Spinal cord (tissue), 10 donors: ENCODE measurements at places on chromosomes 7 and 10.

DNA sequence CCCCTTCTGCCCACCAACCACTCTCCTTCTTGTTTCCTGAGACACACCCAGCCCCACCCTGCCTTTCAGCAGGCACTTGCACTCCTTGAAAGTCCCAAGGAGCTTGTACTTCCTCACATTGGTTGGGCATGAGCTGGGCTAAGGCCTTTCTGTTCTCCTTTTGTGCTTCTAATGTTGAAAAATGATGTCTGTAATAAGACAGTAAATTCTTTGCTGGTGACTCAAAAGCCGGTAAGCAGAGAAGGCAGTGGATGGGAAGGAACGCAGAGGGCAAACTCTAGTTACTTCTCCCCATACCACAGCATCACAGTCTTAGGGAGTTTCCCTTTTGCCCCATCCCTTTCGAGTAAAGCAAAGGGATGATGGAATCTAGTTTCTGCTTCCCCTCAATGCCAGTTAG lies 185.6 kb downstream of the PLXNA4 start:
- no peak overlapping the region for H3K27ac ChIP-seq
- H3K36me3 ChIP-seq: no peaks in the 10 kb centered on the region
- H3K4me1 ChIP-seq: peaks cover 35% of the 10 kb centered on the region
- DNase-seq: no peak

- H3K4me3 ChIP-seq: no peak overlapping the region
- no peaks in the 10 kb centered on the region for H3K4me1 ChIP-seq
- no peaks in the 10 kb centered on the region for H3K27me3 ChIP-seq
- no peak overlapping the region for H3K27ac ChIP-seq
- peaks cover 20% of the 10 kb centered on the region for H3K36me3 ChIP-seq
Measured at GRCh38 chr7:149580328-149580727, 82.7 kb upstream of the ZNF746 start.

GRCh38 chr10:133049639-133050038 lies 38.1 kb upstream of the ADGRA1 start:
- H3K36me3 ChIP-seq: no peaks in the 10 kb centered on the region
- H3K27ac ChIP-seq: no peak overlapping the region
- no peak overlapping the region for H3K4me3 ChIP-seq
- H3K4me1 ChIP-seq: peaks cover 23% of the 10 kb centered on the region

- H3K4me1 ChIP-seq: peaks cover 27% of the 10 kb centered on the region
- H3K4me3 ChIP-seq: no peak overlapping the region
- DNase-seq: no peak
- H3K36me3 ChIP-seq: peaks cover 18% of the 10 kb centered on the region
- no peak overlapping the region for H3K27ac ChIP-seq
Measured at GRCh38 chr7:2022737-2023250, 210.0 kb downstream of the MAD1L1 start.

DNA sequence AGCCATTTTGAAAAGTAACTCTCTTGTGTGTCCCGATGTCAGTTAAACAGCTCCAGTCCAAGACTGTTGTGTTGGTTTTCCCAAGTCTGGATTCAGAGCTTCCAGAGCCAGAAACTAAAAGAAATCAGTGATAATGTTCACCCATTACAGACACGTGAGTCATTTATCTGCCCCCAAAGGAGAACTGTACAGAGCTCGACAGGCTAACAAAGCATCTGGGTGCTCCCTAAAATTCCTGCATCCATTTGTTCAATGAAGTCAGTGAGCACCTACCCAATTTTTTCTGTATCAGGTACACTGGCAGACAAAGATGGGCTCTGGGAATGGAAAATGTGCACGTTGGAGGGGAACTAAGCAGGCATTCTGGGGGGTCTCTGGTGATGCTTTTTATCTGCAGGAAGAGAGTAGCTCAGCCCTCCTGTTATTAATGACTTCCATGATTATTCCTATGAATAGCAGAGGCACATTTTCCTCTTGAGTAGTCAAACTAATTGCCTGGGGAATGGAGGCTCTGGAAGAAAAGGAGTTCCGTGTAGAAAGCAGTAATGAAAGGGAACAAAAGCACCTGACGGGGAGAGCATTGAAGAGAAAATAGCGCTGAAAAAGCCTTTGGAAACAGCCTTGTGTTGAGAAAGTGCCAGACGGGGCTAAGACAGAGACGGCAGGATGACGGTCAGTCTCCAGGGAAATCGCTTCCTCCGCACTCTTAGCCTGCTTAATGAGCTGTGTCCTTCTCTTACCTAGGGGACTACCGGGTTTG lies 75.3 kb downstream of the GAD2 start:
- H3K27me3 ChIP-seq: no peaks in the 10 kb centered on the region
- DNase-seq: no peak
- no peak overlapping the region for H3K4me3 ChIP-seq
- no peaks in the 10 kb centered on the region for H3K36me3 ChIP-seq
- H3K4me1 ChIP-seq: no peaks in the 10 kb centered on the region

DNA sequence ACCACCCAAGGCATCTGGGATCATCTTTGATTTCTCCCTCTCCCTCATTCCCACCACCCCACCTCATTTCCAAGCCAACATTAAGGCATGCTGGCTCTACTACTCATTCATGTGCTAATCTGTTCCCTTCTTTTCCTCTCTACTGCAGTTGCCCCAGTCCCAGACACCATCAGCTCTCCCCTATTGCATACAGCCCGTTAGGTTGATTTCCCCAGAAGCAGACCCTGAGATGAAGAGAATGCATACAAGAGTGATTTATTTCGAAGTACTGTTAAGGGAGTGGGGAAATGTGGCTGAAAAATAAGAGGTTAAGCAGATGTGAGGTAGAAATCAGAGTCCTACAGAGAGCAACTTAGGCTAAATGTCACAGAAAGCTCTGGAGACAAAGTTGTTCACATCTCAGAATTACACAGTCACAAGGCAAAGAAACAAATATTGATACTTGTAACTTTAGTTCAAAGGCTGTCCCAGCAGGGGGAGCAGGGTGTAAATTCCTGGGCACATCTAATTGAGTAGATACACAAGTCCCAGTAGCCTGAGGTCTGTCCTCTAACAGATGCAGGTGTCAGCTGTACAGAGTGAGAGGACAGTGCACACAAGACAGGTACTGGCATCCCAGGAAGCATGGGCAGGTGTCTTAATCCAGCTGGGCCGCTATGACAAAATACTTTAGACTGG lies 20.9 kb downstream of the AKR1D1 start:
- no peaks in the 10 kb centered on the region for H3K4me1 ChIP-seq
- H3K27me3 ChIP-seq: no peaks in the 10 kb centered on the region
- H3K36me3 ChIP-seq: no peaks in the 10 kb centered on the region
- H3K4me3 ChIP-seq: no peak overlapping the region

- no peak overlapping the region for H3K27ac ChIP-seq
- H3K4me3 ChIP-seq: no peak overlapping the region
- no peaks in the 10 kb centered on the region for H3K4me1 ChIP-seq
- H3K36me3 ChIP-seq: no peaks in the 10 kb centered on the region
Measured at GRCh38 chr7:23098460-23098859, 7.1 kb upstream of the KLHL7 start.

GRCh38 chr7:514651-515598 lies 4.7 kb downstream of the PDGFA start:
- peaks cover 34% of the 10 kb centered on the region for H3K36me3 ChIP-seq
- peaks cover 30% of the 10 kb centered on the region for H3K27me3 ChIP-seq
- H3K4me1 ChIP-seq: peaks cover 39% of the 10 kb centered on the region
- H3K27ac ChIP-seq: no peak overlapping the region
- no peak overlapping the region for H3K4me3 ChIP-seq

GRCh38 chr7:152556013-152556755 lies 119.8 kb downstream of the XRCC2 start:
- DNase-seq: no peak
- no peak overlapping the region for H3K27ac ChIP-seq
- H3K36me3 ChIP-seq: no peaks in the 10 kb centered on the region
- H3K4me1 ChIP-seq: peaks cover 4% of the 10 kb centered on the region
- H3K4me3 ChIP-seq: no peak overlapping the region

- H3K4me3 ChIP-seq: no peak overlapping the region
- H3K27me3 ChIP-seq: no peaks in the 10 kb centered on the region
- H3K4me1 ChIP-seq: no peaks in the 10 kb centered on the region
- H3K36me3 ChIP-seq: no peaks in the 10 kb centered on the region
Measured at GRCh38 chr10:98878921-98879320, 356.7 kb downstream of the HPSE2 start.

DNA sequence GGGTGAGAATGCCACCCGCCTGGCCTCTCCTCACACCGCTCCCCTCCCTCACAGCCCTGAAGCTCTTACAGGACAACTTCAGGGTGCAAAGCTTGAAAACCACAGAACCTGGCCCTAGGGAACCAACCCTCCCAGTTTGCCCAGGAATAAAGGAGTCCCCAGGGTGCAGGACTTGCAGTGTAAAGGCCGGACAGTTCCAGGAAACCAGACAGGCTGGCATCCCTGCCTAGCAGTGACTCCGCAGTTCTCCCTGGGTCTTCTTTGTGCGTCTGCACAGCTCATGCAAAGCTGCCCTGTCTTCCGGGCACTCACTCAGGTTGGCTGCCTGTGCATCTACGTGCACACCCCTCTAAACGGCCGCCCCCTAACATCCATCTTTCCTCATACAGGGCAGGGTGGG lies 36.1 kb downstream of the HSPA12A start:
- no peaks in the 10 kb centered on the region for H3K27me3 ChIP-seq
- H3K36me3 ChIP-seq: peaks cover 7% of the 10 kb centered on the region

GRCh38 chr10:48465860-48466521 lies 138.9 kb downstream of the ARHGAP22 start:
- peaks cover 60% of the 10 kb centered on the region for H3K4me1 ChIP-seq
- H3K4me3 ChIP-seq: no peak overlapping the region
- no peak for DNase-seq
- H3K36me3 ChIP-seq: no peaks in the 10 kb centered on the region
- H3K27me3 ChIP-seq: peaks cover 8% of the 10 kb centered on the region

DNA sequence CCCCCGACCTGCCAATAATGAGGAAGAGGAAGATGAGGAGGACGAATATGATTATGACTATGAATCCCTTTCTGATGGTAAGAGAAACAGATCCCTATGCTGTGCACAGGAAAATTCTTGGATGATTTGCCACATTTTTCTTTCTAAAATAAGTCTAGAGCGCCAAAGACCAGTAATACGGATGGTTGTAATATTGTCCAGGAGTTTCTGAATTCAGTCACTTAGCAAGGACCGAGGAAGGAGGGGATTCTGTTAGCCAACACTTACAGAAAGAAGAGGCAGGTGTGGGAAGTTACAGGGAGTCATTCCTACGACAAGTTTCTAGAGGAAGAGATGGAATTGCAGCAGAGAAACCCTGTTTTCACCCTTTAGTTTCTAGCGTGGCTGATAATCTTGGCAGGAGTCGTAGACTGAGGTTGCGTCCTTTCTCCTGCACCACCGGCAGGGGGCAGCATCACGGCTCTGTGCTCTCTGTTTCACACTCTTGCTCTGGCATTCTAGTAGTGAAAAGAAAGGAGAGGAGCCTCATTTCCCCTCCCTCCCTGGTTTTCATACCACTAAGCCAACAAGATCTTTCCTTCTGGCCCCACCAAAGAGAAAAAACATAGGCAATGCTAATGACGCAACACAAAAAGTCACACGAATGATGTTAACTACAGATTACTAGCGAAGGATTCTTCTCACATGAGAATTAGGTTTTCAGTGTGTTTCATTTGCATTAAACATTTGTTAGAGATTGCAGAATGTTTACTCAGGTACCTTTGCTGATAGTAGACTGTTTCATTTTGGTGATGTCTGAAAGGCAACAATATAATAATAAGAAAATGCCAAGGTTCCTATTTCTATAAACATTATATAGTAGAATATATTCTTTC lies 82.7 kb downstream of the NOC3L start:
- H3K36me3 ChIP-seq: peaks cover 2% of the 10 kb centered on the region
- no peak overlapping the region for H3K4me3 ChIP-seq
- no peak for DNase-seq
- no peaks in the 10 kb centered on the region for H3K4me1 ChIP-seq
- no peak overlapping the region for H3K27ac ChIP-seq

- no peak overlapping the region for H3K4me3 ChIP-seq
- H3K4me1 ChIP-seq: no peaks in the 10 kb centered on the region
- H3K27ac ChIP-seq: no peak overlapping the region
Measured at GRCh38 chr10:130456616-130457015, 320.4 kb downstream of the GLRX3 start.

DNA sequence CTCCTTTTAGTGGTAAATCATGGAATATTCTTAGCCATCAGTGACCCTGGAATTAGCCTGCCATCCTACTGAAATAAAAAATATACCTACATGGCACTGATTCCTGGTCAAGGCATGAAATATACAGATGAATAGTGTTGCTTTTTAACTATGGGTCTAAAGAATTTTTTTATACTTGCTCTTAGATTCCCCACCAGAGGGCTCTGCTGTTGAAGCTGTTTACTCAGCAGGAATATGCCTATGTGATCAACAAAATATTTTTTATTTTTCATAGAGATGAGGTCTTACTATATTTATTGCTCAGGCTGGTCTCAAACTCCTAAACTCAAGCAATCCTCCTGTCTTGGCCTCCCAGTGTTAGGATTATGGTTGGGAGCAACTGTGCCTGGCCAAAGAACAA lies 13.5 kb downstream of the ZC3HC1 start:
- H3K4me3 ChIP-seq: no peak overlapping the region
- no peaks in the 10 kb centered on the region for H3K27me3 ChIP-seq
- peak; percentile 18 for DNase-seq
- H3K27ac ChIP-seq: no peak overlapping the region
- H3K36me3 ChIP-seq: peaks cover 56% of the 10 kb centered on the region
- no peaks in the 10 kb centered on the region for H3K4me1 ChIP-seq

DNA sequence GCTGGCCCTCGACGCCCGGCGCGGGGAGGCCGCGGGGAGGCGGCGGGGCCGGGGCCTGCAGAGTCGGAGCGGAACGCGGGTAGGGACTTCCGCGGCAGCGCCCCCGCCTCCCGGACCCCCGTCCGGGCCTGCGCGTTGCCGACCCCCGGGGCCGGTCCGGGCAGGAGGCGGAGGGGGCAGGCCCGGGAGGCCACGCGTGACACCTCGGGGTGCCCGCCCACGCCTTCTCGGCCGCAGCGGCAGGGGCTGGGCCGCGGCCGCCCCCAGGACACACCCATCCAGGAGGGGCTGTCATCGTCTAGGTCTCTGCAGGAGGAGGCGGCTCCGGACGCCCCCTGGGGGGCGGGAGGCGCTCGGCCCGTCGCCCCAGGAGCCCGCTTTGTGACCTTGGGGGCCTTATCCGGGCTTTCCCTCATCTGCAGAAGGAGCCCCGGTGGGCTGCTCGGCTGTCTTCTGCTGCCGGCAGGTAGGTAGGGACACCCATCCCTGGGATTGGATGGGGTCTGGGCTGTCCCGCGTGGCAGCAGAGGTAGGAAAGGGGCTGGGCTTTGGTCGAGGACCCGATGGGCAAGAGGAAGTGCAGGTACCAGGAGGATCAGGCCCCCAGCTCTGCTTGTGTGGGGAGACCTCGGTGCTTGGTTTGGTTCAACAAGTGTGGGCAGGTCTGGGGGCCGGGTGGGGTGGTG lies 569 bp downstream of the ZNF316 start:
- no peaks in the 10 kb centered on the region for H3K27me3 ChIP-seq
- H3K4me1 ChIP-seq: peaks cover 30% of the 10 kb centered on the region
- peak overlapping the region; percentile 52 for H3K4me3 ChIP-seq
- peaks cover 37% of the 10 kb centered on the region for H3K36me3 ChIP-seq
- no peak overlapping the region for H3K27ac ChIP-seq

DNA sequence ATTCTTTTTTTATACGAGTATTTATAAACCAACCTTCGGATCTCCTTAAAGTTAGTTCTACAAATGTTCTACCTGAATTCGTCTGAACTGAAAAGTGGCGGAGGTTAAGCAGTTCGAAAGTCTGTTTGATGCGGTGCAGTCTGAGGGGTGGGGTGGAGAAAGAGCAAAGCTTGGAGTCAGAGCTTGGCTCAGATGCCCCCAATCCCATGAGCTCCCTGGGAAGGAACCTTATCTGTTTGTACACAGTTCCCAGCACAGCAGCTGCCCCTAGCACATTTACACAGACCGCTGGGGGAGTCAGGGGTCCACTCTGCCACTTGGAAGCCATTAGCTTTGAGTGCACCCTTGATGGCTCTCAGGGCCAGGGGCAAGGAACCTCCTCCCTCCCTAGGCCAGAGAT lies 30.8 kb downstream of the CPXM2 start:
- no peaks in the 10 kb centered on the region for H3K27me3 ChIP-seq
- H3K27ac ChIP-seq: no peak overlapping the region
- DNase-seq: no peak
- peaks cover 3% of the 10 kb centered on the region for H3K36me3 ChIP-seq
- peaks cover 21% of the 10 kb centered on the region for H3K4me1 ChIP-seq
